ENCODE measurements at places on chromosomes 16 and 17. TPM values are rescaled to one million over a fixed set of nuclear protein-coding genes. Genes with fewer than 3 reads are reported as not detected.

Gene PRAC1
- polyA plus RNA-seq = not detected

- no peak for DNase-seq
Observed at GRCh38 chr17:48051283-48051682, 3.1 kb downstream of the NFE2L1 start.

Gene USP36
- 34.8 TPM for polyA plus RNA-seq

DNA sequence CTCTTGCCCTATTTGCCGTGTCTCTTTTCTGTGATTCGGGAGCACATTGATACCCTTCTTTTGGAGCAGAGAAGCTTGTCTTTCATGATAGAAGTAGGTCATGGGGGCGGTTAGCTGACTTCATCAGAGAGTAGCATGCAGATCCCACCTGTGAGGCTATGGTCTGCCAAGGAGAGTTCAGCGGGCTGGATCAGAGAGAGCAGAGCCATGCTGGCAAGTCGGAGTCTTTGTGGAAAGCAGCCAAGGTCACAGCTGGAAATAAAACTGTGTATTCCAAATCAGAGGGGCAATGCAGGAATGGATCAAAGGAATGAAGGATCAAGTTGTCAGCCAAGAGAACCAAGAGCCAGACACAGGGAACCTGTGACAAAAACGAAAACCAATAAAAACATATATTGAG lies 595.9 kb downstream of the WWOX start:
- no peak for DNase-seq

- no peak for DNase-seq
Observed at GRCh38 chr16:27384425-27384824, 17.5 kb upstream of the IL21R start.

Gene C17orf67
- 2.7 TPM for polyA plus RNA-seq

- no peak for DNase-seq
Observed at GRCh38 chr17:3667366-3668278, 756 bp downstream of the TAX1BP3 start.

DNA sequence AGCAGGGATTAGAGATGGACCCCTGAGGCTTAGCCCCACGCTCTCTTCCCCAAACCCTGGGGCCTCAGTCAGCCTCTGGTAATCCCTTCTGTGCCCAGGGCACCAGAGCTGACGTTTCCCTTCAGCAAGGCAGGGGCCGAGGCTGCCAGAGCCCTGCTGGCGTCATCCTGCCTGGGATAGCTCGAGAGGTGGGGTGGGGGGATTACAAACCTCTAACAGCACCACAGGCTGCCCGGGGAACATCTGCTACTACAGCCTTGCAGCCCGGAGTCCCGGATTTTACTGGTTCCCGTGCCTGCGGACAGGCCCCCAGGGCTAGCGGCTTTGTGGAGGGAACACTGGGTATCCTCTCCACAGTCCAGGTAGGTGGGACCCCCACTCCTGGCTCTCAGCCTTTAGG lies at the start of gene AANAT:
Gene AANAT (plus strand): TSS at position 238 of the 400 bp plus-strand sequence. CDS start 1,144 bp downstream, outside the sequence.
- DNase-seq = no peak

DNA sequence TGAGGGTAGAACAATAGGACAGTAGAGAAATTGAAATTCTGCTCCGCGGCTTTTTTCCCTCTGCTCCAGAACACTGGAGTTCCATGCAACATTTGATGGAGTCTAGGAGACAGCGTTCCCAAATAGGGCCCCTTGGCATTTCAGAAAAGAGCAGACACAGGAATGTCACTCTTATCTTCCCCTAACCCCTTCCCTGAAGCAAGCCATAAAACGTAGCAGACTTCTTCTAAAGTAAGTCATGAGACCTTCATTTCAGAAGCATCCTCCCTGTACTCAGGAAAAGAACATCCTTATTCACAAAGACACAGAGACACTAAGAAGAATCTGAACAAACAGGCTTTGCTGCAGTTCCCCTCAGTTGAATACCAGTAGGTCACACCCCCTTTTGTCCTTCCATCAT lies 296.1 kb upstream of the SOX9 start:
- no peak for DNase-seq

Gene PPP1R27
- polyA plus RNA-seq = not detected

Gene BCAS3
- 22.4 TPM for polyA plus RNA-seq

Gene DHX38
- 57.4 TPM for polyA plus RNA-seq

GRCh38 chr16:78321620-78322360 lies 222.3 kb downstream of the WWOX start:
- DNase-seq = no peak

Gene NMT1
- 65.4 TPM for polyA plus RNA-seq

DNA sequence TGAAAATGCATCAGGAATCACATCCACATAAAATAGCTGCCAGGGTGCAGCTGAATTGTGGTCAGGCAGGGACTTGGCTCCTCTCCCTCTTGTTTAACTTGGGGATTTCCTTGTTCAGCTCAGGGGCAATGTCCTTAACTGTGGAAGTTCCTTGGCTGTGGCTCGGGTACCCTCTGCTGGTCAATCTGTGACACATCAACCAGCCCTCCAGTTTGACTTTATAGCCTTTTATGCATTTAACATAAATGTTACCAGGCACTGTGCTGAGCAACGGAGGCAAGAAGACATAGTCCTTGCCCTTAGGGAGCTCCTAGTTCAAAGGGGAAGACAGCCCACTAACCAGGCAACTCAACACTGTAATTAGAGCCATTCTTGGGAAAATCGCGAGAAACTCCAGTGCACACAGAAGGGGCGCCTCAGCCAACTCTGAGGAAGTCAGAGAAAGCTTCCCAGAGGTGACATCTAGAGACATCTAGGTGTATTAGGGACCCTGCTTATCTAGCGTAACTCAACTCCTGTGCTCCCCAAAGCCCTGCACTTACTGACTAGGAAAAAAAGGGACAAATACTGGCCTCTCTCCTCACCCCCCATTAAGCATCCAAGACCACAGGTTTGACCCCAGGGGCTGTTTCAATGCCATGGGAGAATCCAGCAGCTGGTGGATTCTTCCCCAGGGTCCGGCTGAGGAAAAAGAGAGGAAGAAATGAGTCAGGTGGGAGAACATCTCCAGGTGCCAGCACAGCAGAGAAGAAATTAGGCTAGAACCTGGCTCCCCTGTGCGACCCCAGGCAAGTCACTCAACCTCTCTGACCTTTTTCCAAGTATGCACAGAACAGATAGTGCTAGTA lies 17.3 kb upstream of the EEF2K start:
- no peak for DNase-seq

- no peak for DNase-seq
Observed at GRCh38 chr17:61488878-61489718, 36.9 kb downstream of the TBX4 start.

Gene HOXB5
- polyA plus RNA-seq = 116 TPM

DNA sequence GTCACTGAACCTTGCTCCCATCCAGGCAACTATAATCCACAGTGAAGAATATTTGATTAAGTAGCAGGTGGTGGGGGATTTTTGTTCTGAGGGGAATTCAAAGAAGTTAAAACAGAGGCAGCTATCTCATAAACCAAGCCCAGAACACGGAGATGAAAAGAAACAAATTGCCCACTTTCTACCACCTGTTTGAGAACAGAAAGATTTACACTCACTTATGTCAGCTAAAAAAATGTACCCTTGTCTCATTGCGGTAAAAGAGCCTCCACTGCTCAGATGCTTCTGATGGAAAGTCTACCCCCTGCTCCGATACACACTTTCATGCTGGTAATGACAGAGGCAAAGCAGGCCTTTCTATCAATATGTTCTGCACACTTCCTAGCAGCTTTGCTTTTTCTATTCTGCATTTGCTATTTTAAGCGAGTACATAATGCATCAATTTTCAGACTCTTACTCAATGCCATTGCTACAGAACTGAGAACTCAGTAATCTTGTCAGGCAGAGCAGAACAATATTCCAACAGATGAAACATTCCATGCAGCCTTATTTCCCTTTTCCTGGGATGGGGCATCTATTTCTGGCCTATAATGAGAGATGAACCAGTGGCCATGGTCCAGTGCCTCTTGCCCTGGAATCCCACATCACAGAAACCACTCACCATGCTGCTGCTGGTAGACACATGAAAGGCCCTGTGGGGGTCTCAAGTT lies 29.0 kb downstream of the CDK5R1 start:
- DNase-seq = no peak

Gene EVI2A
- 41.1 TPM for polyA plus RNA-seq

GRCh38 chr17:47628014-47628566 lies 21.6 kb upstream of the KPNB1 start:
- DNase-seq = no peak

DNA sequence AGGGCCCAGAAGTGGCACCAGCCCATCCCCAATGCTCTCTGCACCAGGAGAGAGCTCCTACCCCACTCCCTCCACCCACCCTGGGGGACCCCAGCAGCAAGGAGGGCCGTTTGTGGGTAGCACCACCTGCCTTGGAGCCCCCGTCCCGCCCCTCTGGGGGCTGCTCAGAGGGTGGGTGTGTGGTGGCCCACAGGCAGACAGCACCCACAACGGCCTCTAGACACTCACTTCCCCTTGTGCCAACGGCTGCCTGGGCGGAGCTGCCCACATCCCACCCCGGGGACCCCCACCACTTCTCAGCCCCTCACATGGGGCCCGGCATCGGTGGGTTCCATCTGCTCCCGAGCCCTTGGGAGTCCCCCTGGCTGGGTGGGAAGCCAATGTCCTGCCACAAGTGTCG lies 33.3 kb downstream of the BAHCC1 start:
- no peak for DNase-seq

Gene ERBB2
- polyA plus RNA-seq = 57.3 TPM

GRCh38 chr17:66570447-66571195 lies 264.3 kb upstream of the CACNG5 start:
- no peak for DNase-seq

Gene CCL7
- polyA plus RNA-seq = not detected

Gene XYLT1
- polyA plus RNA-seq = 16.4 TPM

DNA sequence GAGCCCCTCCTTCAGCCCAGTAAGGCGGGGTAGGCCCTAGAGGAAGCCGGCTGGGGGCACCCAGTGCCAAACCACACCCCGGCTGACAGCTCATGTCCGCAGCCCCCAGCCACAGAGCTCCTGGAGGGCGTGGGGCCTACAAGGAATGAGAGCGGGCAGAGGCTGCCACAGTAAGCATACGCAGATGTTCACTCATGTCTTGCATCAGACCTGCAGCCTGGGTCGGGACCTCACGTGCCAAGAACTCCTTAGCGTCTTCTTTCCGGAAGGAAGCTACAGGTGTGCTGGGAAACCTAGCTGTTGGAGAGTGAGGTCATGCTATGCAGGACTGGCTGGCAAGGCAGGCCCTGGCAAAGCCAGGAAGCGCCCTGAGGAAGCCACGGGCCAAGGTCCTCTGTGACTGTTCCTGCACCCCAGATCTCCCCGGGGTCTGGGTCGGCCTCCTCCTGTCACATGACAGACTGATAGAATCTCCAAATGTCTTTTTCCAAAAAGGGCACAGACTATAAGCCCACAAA lies 1.6 kb downstream of the ZNF598 start:
- no peak for DNase-seq

DNA sequence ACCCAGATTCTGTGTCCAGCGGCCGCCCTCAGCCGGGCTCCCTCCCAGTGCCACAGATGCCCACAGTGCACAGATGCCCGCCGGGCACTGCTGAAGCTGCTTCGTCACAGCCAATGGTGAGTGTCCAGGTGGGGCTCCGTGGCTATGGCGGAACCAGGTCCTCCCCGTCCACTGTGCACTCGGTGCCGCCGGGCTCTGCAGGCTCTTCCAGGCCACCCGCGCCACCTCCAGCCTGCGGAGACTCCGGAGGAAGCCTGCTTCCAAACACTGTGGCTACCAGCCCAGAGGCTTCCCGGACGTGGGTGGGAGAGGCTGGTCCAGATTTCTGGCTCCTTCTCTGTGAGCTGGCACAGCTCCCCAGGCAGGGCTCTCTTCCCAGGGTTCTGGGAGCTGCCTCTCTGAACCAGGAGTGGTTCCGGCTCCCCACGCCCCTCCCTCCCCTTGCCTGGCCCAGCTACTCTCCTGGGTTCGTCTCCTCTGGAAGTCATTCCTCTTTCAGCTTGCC lies 2.8 kb upstream of the PYCR1 start:
- no peak for DNase-seq

DNA sequence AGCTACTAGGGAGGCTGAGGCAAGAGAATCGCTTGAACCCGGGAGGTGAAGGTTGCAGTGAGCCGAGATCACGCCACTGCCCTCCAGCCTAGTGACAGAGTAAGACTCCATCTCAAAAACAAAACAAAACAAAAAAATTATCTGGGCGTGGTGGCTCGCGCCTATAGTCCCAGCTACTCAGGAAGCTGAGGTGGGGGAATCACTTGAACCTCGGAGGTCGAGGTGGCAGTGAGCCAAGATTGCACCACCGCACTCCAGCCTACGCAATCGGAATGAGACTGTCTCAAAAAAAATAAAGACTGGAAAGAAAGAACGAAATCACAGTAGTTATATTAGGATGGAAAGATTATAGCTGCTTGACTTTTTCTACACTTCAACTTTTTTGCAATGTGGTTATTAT lies 18.9 kb downstream of the COG1 start:
- no peak for DNase-seq

DNA sequence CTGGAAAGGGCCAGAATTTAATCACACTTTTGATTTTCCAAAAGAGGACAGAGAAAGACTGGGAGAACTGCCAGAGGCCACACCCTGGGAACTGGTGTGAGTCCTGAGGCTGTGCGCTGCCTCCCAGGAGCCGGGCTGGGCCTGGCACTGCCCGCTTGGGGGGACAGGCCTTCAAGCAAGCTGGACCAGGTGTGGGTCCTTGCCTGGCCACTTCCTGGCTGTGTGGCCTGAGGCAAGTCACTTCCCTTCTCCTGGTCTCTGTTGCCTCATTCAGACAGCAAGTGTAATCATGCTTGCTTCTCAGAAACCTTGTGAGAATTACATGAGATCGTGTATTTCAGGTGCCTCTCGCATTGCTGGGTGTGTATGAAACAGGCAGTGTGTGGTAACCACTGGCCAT lies 143.0 kb downstream of the SNX29 start:
- DNase-seq = no peak

Gene CLEC18B
- 6.9 TPM for polyA plus RNA-seq

- DNase-seq = no peak
Observed at GRCh38 chr16:1991135-1991551, 1.4 kb downstream of the SYNGR3 start.

DNA sequence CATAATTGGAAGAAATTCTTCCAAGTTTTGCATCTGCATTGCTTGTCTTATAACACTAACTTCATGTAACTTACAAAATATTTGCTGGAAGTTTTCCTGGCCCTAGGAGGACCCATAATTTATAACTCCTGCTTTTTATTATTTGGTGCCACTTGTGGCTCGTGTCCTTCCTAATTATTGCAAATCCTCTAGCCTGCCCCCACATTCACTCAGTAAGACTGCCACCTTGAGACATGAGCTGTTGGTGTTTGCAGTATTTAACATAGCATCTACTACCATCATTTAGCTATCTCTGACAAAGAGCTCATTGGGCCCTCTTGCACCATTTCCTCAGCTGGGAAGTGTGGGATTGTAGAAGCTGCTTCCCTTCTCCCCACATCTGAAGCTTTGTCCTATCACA lies 49.5 kb downstream of the FTO start:
- no peak for DNase-seq

DNA sequence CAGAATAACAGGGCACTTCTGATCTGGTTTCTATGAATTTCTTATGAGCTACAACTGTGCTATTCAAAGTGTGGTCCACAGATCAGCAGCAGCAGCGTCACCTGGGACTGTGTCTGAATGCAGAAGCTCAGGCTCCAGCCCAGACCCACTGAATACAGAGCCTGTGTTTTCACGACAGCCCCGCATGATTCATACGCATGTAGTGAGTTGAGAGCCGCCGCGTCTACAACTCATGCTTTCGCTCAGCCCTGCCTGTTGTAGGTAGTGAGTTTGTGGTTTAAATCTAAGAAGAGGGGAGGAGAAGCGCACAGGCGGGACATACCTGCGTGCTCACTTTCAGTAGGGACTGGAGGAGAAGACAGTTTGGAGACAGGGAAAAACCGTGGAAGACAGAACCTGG lies 28.5 kb upstream of the ELAC2 start:
- no peak for DNase-seq

GRCh38 chr17:49753959-49754391 lies 10.0 kb downstream of the FAM117A start:
- no peak for DNase-seq

Gene PIMREG
- 23.0 TPM for polyA plus RNA-seq
